ENCODE measurements at places on chromosomes 16 and 17.

DNA sequence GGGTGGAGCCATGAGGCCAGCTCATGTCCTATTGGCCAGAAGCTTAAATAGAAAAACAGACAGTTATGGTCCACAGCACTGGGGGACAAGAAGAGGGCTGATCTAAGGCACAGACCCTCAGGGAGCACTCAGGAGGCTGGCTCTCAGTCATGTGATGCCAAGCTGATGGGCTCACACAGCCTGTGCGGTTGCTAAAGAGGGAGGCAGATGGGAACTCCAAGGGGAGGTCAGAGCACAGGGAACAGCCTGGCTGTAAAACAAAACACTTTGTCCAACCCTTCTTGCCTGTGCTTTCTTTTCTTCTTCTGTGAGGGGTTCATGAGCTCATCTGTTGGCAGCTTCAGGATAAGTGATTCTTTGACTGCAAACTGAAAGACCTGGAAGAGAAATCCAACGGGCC is 27.2 kb downstream of the CNTNAP1 start:
- peak; percentile 4 for DNase-seq

GRCh38 chr17:55814377-55814776 is 63.5 kb downstream of the PCTP start:
- no peak for DNase-seq

DNA sequence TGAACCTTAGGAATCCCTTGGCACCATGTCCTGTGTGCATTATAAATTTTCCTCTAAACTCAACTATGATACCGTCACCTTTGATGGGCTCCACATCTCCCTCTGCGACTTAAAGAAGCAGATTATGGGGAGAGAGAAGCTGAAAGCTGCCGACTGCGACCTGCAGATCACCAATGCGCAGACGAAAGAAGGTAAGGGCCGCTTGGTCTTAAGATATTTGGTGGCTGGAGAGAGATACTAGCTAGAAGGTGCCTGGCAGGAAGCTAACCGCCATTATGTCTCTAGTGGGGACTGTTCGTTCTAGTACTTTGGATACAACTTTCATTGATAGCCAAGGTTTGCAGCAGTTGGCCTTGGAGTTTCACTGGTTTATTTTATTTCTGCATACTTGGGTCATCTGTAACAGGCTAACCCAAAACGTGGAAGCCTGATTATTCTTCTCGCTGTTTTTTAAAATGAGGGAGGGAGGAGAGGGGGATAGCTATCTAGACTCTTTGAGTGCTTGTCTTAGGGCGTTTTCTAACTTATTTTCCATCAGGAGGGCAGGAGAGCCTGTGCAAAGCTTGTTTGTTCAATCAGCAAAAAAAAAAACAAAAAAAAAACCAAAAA is 1.3 kb downstream of the RBBP6 start:
- no peak for DNase-seq

GRCh38 chr16:1137604-1138003 is 15.3 kb upstream of the CACNA1H start:
- peak; percentile 72 for DNase-seq

- peak; percentile 18 for DNase-seq
These were observed 80.7 kb downstream of the PLD6 start for GRCh38 chr17:17125136-17126084.

- no peak for DNase-seq
These were observed 123.0 kb downstream of the RPTOR start for GRCh38 chr17:80667462-80668277.

DNA sequence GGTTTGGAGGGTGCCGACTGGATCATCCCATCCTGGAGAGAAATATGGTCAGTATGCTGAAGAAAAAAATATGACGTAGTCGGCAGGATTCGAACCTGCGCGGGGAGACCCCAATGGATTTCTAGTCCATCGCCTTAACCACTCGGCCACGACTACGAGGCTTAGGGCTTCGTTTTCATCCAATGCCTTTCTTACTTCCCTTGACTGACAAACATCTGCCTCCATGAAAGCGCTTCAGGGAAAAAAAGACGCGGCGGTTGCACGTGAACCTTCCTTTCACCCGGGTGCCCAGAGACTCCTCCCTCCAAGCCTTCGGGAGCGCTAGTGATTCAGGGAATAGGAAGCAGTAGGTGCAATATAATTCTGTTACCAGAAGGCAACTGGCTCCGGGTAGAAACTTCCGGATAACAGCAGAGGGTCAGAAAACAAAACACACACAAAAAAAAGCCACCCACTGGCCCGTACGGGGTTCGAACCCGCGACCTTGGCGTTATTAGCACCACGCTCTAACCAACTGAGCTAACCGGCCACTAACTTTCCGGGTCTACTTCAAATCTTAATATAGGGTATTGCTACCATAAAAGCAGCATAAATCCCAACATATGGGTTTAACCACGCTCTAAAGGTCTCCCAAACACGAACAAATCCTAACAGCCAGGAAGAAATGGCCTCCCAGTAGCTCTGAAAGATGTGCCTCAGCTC is 16.3 kb upstream of the AURKB start:
- peak; percentile 93 for DNase-seq

DNA sequence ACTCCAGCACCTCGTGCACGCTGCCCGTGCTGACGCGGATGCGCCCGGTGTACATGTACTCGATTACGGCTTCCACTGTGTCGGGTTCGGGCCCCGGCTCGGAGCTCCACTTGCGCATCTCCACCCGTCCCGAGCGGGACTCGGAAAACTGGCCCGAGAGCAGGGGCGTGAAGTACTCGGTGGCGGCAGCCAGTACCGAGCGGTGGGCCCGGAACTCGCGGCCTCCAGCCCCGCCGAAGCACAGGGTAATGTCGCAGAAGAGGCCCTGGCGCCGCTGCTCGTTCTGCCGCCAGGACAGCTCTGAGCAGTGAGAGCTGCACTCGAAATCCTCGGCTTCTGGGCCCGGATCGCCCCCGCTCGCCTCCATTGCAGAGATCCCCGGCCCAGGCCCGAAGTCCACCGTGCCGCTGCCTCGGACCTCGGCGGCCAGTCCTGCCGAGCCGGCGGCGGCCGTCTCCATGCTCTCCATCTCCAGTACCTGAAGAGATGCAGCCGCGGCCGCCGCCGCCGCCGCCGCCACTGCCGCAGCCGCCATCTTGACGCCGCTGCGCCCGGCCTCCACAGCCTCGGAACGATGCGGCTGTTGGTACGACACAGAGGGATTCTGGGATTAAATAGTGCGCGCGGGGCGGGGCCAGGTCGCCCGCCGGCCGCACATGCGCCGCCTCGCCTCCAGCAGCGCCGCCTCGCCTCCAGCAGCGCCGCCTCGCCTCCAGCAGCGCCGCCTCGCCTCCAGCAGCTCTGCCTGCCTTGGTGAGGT is at the start of gene KLHL11:
KLHL11 (minus strand) TSS at position 588 of the 760 bp plus-strand sequence; CDS start at position 535, 53 bp downstream.
- peak; percentile 84 for DNase-seq

GRCh38 chr17:44749980-44750318 is 8.8 kb upstream of the ADAM11 start:
- DNase-seq, result no peak

DNA sequence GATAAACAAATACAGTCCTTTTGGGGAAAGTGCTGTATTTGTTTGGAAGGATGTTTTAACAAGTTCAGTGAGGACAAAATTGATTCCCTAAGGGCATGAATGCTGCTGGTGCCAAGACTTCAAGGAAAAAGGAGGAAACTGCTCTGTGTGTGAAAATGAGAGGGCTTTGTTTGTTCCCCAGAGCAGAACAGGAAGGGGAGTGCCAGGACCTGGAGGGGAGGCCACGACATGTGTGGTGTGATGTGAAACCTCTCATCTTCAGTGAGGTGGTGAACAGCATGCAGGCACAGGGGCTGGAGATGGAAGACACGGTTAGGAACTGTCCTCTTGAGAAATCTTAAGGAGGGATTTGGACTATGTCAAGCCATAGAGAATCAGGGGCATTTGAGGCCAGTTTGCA is 46.6 kb upstream of the GRIN2A start:
- DNase-seq, result no peak

- DNase-seq, result no peak
These were observed 5.0 kb upstream of the NAGLU start for GRCh38 chr17:42530952-42531454.

DNA sequence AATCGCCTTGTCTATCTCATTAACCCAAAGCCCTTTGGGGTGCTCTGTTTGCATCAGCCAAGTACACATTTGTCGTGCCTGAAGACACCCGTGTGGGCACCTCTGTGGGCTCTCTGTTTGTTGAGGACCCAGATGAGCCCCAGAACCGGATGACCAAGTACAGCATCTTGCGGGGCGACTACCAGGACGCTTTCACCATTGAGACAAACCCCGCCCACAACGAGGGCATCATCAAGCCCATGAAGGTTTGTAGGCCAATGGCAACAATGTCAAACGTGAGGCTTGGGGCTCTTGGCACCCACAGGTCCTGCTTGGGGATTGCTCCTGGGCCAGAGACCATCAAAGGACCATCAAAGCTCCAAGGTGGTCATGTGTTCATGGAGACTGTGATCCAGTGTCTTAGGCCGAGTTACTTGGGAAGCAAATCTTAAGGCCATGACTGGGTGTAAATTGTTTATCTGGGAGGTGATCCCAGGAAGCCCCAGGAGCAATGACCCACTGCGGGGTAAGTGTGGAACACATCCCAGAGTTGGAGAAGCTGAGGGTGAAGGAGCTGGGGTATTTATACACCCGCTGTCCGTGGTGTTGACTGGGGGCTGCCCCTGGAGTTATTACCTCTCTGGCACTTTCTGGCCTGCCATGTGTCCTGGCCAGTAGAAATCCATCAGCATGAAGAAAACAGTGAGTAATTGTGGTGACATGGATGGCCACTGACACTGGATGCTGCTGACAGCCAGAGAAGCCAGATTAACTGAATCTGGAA is 24.0 kb downstream of the CDH5 start:
- DNase-seq, result no peak

DNA sequence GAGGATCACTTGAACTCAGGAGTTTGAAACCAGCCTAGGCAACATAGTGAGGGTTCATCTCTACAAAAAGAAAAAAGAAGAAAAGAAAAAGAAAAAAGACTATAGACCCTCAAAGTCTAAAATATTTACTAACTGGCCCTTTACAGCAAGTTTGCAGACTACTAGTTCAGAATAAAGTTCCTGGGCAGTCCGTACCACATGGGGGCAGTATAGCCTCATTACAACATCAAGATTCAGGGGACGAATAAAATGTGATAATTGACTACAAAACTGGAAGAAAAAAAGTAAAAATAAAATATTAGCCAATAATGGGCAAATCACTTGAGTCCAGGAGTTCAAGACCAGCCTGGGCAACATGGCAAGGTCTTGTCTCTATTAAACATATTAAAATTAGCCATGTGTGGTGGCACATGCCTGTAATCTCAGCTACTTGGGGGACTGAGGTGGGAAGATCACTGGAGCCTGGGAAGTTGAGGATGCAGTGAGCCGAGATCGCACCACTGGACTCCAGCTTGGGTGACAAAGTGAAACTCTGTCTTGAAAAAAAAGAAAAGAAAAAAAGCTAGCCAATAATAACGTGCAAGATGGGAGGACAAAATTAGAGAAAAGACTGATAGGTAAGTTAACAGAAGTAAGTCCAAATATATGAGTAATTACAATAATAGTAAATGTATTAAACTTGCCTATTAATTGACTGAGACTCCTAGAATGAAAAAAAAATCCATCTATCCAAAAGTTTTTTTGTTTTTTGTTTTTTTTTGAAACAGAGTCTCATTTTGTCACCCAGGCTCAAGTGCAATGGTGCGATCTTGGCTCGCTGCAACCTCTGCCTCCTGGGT is 129.4 kb upstream of the SEC14L1 start:
- DNase-seq, result peak; percentile 52

- no peak for DNase-seq
These were observed 106.2 kb downstream of the GRIN2A start for GRCh38 chr16:10076037-10076436.

DNA sequence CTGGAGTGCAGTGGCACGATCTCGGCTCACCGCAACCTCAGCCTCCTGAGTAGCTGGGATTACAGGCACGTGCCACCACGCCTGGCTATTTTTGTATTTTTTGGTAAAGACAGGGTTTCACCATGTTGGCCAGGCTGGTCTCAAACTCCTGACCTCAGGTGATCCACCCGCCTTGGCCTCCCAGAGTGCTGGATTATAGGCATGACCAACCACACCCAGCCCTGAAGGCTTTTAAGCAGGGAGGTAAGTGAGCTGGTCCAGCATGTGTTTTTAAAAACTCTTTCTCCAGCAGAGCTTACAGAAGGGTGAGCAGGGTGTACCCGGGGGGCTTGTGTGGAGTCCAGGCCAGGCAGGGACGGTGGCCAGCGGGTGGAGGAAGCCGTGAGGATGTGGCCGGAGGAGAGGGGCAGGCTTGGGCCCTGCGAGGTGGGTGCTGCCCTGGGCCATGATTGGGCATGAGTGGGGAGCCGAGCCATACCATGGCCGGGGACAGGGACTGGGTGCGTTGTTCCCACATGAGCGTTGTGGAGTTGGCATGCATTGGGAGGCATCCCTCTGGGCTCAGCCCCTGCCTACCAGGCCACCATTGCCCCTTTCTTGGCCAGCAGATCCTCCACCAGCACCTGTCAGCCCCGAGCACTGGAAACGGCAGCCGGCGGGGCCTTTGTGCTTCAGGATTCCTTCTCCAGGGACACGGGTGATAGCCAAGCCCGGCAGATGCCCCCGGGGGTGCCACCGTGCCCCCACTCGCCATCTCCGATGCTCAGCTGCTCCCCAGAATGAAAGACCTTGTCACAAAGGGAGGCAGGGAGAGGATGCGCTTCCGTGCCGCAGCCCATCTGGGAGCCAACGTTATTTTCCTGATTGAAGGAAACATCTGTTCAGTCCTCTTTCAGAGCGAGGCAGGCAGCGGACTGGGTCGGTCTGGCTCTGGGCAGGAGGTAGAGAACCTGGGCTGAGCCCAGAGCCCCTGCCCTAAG is 64.5 kb downstream of the RAI1 start:
- DNase-seq, result no peak

GRCh38 chr16:65342231-65342866 is 220.5 kb upstream of the CDH11 start:
- DNase-seq, result peak; percentile 8

GRCh38 chr17:68161644-68162428 is 86.0 kb upstream of the AMZ2 start:
- no peak for DNase-seq

DNA sequence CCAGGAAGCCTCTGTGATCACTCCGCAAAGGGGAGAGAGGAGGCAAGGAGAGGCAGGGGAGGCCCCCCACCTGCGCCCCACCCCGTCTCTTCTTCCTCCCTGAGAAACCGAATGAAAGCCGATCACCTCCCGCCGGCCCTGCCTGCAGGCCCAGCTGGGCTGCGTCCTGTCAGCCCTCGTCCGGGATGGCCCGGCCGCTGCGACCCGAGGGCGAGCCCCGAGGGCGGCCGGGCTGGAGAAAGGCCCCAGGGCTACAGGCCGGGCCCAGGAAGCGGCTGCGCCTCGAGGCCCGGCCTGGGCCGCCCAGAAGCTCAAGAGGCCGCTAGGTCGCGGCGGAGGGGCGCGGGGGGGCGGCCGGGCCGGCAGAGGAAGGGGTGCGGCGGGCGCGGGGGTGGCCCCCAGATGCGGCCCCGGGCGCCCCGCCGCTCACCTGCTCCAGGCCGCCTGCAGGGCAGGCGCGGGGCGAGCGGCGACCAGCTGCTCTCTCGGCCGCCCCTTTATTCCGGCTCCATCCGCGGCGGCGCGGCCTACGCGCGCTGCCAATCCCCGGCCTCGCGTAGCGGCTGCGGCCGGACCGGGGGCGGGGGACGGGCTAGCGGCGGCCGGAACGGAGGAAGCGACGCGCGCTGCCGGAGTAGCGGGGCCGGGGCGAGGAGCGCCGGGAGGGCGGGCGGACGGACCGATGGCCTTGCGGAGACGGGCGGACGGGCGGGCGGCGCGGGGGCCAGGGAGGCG is at the start of gene ZNF319:
ZNF319 (minus strand) TSS at position 702 of the 735 bp plus-strand sequence. CDS start 2,407 bp downstream, outside the sequence.
- DNase-seq, result no peak

Measured in fibroblast of mammary gland (primary cell).